ENCODE measurements at places on chromosomes 7 and 10.
A peak's percentile ranks its signal among the peaks of the same experiment; 100 is the strongest.

DNA sequence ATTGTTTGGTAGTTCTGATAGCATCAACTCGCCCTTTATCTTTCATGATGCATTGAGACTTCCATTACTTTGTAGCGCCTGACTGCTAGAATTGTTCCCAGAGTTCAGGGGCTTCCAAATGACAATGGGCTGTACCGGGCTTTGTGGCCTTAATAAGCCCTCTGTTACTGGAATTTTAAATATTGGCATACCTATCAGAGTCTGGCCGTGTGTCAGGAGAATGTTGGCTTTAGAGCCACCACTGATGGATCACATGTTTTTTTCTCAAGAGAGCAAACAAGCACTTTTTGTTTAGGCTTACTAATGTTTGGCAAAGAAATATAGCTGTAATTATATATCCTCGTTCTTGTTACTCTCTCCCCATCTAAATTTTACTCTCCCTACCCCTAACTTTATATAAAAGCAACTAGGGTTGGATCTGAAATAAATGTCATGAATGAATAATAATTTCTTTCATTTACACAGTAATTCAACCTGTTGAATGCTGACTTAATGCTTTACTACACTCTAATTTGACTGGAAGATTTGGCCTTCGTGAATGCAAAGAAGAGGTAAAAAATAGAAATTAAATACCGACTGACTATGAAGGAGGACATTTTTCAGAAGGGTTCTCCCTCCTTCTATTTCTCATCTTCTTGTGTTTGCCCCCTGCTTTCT, 396.7 kb downstream of the AUTS2 start:
- no peak for DNase-seq

GRCh38 chr7:74480861-74481417, 27.2 kb downstream of the GTF2IRD1 start:
- DNase-seq, result no peak

GRCh38 chr7:36668750-36669149, 55.5 kb downstream of the AOAH start:
- no peak for DNase-seq

- DNase-seq, result no peak
Observed at GRCh38 chr7:4707980-4708411, 25.9 kb downstream of the FOXK1 start.

DNA sequence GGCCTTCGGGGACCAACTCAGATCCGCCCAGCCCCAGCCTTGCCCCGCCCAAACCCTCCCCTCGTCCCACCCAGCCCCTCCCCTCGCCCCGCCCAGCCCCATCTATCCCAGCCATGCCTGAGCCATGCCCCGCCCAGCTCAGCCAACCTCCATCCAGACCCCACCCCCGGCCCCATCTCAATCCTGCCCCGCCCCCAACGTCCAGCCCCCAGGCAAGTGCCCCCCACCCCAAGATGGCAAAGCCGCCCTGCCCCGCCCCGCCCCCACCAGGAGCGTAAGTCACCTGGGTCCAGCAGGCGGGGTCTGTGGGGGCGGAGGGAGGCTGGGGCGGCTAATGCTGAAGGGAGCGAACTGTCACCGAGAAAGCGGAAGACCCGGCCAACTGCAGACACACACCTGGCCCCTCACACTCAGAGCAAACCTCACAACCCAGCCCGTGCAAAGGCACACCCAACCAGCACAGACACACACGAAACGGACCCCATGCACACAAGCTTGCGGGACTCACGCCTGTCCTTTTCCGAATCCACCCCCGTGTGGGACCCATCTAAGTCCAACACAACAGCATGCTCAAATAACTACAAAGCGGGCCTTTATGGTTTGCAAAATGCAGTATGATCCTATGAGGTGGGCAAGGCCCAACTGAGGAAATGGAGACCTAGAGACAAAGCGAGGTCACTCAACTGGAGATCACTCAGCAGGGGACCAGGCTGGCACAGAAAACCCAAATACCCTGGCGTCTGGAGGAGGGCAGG, 11.5 kb upstream of the OGA start:
- DNase-seq, result peak; percentile 87

- no peak for DNase-seq
Observed at GRCh38 chr7:47317487-47317886, 264.4 kb downstream of the TNS3 start.

GRCh38 chr10:8033812-8034465, 20.5 kb upstream of the GATA3 start:
- DNase-seq, result no peak

DNA sequence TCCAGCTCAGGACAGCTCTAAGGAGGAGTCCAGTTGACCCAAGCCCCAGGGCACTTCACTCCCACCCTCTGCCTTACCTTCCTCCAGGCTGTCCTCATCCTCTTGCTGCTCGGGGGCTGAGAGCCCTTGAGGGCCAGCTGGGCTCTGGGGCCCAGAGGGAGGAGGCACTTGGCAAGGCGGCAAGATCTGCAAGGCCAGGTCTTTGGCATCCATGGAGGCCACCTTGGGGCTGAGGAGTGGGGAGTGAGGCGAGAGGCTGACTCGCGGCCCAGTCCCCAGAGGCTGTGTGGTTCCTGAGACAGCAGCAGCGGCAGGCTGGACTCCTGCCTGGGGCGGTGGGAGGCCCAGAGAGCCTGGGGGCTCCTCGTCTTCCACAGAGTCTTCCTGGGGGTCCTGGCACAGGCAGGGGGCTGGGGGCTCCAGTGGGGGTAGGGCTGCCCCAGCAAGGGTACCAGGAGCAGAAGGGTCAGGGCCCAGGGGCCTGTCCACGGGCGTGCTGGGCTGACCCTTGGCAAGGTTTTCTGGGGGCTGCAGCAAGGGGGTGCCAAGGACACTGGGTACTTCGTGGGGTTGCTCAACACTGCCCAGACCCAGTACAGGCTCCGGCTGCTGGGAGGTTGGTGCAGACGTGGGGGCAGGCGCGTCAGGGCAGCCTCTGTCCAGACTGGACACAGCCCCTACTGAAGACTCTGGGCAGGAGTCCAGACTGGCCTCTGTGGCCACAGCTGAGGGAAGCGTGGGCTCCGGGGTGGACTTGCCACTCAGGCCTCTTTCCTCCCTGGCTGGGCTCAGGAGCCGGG, 6.5 kb downstream of the NACAD start:
- peak; percentile 49 for DNase-seq

DNA sequence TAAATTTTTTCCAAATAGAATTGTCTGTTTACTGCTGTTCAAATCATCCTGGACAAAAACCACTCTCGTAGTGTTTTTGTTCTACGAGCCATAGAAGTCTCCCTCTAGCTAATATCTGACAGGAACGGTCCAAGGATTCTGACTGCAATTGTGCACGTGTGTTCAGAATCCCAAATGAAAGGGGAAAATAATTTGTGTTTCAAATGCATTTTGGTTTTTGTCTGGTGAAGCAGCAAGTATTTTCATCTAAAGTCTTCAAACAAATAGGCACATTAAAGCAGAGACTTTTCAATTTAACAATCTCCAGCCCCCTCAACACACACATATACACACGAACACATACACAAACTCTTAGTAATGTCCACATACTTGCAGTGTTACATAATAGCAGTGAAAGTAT, 475 bp downstream of the NEUROD6 start:
- DNase-seq, result no peak

DNA sequence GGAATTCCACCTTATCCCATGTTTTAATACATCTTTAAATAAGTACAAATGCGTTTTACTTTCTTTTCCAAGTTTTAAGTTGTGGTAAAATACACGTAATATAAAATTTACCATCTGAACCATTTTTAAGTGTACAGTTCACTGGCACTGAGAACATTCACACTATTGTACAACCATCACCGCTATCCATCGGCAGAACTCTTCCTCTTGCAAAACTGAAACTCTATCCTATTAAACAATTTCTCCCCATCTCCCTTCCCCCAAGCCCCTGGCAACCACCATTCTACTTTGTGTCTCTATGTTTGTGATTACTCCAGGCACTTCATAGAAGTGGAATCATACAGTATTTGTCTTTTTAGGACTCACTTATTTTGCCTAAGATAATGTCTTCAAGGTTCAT, 33.8 kb downstream of the HIP1 start:
- DNase-seq, result no peak

DNA sequence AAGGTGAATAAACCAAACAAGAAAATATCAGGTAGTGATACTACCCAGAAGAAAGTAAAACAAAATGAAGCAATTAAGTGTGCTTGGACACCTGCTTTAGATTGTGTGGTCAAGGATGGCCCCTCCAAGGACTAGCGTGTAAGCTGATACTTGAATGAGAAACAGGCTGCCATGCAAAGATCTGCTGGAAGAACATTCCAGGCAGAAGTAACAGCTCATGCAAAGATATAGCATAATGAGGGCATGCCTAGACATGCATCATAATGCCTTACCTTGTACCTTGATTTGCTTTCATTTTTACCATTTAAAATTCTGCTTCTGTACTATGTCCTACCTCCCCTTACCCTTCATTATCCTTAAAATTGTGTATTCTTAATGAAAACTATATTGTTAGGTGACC, 74.8 kb upstream of the HDAC9 start:
- DNase-seq, result no peak

- DNase-seq, result no peak
Observed at GRCh38 chr7:130560972-130561371, 69.1 kb downstream of the MEST start.

GRCh38 chr10:33015761-33016547, 57.9 kb upstream of the ITGB1 start:
- no peak for DNase-seq

GRCh38 chr10:123149568-123150270, 1.8 kb downstream of the HMX2 start:
- peak; percentile 81 for DNase-seq

- peak; percentile 37 for DNase-seq
Observed at GRCh38 chr10:70565556-70566514, 36.7 kb downstream of the PRF1 start.

DNA sequence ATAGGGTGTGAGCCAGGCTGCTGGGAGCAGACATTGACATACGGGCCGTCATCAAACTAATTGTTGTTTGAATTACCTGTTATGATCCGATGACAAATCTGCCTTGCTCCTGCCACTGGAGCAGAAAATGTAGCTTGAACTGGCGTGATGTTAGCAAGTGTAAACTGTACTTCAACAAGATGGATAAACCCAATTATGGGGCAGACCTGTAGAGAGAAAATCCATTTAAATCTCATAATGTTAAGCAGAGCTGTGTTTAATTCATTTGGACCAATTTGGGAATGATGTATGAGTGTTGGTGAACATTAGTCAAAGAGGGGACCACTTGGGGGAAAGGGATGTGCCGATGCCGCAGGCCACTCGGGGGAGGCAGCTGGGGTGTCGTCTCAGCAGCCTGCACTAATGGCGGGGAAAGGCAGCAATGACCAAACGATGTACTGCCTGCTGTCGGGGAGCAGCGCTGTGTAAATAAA, 27.4 kb downstream of the TCF7L2 start:
- DNase-seq, result no peak

GRCh38 chr10:570628-571163, 118.8 kb downstream of the DIP2C start:
- no peak for DNase-seq

- no peak for DNase-seq
Observed at GRCh38 chr10:85916286-85916685, 450.3 kb downstream of the GRID1 start.

- no peak for DNase-seq
Observed at GRCh38 chr10:43327986-43328385, 43.5 kb upstream of the FXYD4 start.

DNA sequence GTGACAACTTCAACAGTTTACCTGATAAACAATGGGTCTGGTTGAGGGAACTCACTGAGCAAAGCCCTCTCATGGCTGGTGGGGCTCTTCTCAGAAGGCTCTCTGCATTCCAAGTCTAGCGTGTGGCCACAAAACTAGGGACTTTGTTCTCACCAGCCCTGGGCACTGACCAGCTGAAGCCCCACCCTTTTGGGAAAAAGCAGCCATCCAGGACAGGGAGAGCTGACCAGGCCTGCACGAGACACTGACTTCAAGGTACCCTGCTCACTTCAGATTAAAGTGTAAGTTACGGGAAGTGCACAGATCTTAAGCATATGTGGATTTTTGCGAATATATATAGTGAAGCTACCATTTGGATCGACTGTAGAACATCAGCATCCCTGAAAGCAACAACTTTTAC, 67.4 kb upstream of the LRRC4 start:
- DNase-seq, result no peak

DNA sequence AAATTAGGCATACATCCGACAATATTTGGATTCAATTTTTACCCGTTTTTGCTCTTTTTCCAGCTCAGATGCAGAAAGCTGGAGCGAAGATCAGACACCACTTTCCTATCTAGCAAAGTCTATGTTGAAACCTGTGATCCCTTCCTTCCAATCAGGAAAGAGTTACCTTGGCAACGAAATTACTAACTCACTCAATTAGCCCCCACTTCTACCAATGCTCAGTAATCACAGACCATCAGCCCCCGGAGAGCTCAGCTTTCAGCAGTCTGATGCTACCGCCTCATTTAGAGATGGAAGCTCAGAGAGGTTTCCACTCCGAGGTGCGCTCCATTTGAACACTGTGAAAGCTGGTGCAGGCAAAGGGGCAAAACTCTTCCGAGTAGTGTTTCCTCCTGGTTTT, 6.7 kb downstream of the FRAT1 start:
- DNase-seq, result no peak

DNA sequence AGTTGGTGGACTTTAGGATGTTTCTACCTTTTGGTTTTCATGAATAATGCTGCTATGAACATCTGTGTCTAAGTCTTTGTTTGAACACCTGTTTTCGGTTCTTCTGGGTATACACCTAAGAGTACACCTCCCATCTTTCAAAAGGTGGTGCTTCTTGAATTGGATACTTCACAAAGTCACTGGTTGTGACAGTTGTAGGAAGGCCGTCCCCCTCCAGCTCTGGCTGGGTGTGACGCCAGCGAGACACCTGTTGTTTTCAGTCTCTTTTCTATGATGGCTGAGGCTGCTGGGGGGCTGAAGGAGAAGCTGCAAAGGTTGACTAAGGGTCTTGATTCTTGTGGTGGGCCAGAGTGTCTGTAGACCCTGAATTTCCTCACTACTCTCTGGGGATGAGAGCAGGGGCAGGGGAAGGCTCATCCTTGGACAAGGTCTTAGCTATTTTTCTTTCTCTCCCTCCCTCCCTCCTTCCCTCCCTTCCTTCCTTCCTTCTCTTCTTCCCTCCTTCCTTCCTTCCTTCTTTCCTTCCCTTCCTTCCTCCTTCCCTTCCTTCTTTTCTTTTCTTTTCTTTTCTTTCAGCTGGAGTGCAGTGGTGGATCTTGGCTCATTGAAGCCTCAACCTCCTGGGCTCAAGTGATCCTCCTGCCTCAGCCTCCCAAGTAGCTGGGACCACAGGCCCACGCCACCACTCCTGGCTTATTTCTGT, 5.6 kb downstream of the NEURL1 start:
- DNase-seq, result no peak

DNA sequence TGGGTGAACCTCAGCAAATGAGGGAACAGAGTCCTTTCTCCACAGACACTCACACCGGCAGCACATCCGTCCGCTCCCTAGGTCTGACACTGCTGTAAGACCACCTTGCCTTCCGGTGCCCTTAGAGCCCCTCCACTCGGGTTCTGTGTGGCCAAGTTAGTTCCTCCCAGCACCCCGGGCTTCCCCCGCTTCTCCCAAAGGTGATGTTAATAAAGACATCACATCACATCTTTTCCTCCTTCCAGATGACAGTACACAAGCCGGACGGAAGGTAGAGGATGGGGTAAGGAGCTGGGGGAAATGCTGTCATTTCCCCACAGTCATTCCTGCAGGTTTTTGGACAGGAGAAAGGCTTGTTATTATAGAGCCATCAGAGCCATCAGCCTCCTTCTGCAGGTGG, 42.3 kb downstream of the OAT start:
- peak; percentile 59 for DNase-seq
